ENCODE measurements at places on chromosomes 4 and X.

DNA sequence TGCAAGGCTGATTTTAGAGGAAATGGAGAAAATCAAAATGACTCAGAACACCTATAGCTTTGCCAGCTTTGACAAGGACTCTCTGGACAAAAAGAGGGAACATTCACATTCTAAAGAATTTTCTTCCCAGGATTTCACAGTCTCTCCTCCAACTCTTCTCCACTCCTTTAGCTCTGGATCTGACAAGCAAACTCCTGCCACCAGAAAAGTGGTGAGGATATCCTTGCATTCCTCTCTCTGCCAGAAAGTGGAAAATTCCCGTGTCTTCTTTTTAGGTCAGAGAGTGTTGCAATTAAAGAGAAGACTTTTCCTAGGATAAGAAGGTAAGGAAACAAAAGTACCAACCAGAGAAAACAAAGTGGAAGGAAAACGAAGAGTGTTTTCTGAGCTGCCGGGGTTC, 16.1 kb upstream of the PDGFRA start:
- DNase-seq, result no peak

- DNase-seq, result no peak
Measured at GRCh38 chr4:148680884-148681283, 238.7 kb upstream of the NR3C2 start.

- DNase-seq, result no peak
Measured at GRCh38 chr4:42914937-42915336, 22.4 kb downstream of the GRXCR1 start.

GRCh38 chrX:47174376-47174775, 19.3 kb upstream of the UBA1 start:
- no peak for DNase-seq

DNA sequence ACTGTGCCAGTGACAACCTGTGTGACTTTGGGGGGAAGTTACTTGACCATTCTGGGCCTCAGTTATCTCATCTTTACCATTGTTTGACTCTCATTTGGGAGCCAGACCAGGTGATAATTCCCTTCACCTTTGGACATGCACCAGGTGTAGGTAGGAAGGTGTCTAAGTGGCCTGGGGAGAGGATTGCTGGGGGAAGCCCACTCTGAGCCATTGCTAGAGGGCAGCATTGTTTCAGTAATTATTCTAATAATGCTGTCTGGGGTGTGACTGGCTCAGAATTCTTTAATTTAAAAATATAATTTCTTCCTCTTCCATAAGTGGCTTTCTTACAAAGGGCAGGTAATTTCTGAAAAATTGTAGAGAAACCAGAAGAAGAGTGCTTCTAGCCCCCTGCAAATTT, 104.3 kb downstream of the RTL9 start:
- no peak for DNase-seq

- DNase-seq, result no peak
Measured at GRCh38 chr4:151324752-151325110, 674 bp downstream of the SH3D19 start.

DNA sequence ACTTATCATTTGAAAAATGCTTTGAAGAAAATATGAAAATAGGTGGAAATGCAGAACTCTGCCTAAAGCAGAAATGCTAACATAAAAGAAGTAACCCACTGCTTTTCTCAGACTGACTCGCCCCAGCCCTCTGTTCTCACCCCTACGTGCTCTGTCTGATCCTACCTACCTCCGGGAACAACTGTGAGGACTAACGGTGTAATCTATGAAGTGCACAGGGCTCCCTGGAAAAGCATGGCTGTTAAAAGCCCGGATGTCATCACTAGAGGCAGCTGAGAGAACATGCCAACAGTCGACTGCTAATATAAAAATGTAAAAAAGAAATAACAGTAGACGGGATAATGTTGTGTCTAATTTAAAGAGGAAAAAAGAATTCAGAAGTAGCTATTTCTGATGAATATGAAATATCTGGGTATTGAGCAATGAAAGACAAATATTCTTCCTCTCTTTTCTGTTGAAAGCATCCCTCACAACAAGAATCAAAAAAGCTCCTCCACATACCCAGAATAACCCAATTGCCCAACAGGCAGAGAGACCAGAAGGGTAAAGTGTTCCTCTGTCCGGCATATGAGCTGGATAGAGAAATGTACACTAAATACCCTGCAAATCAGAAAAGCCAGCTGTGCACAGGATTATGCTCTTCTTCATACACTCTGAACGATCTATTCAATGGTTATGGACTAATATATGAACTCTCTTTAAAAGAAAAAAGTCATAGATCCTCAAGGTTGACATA, 130.7 kb downstream of the TSPAN5 start:
- no peak for DNase-seq

- DNase-seq, result no peak
Measured at GRCh38 chr4:47929682-47930201, 15.4 kb upstream of the NFXL1 start.

- DNase-seq, result no peak
Measured at GRCh38 chrX:96407501-96407900, 277.1 kb upstream of the DIAPH2 start.

DNA sequence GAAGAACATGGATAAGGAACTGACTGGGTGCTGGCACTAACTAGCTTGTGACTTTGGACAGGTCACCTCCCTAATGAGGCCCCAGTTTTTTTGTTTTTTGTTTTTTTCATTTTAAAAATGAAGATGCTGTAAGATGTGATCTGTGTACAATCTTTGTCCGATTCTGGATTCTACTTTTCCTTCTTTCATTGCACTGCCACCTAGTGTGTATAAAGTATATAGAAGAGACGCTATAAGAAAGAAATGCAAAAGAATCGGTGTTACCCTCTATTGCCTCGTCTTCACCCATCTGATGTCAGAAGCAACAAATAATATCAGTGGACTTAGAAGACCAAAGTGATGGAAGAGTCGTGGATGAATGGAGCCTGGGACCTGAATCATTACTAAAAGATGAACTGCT, 58.6 kb upstream of the P2RY10 start:
- DNase-seq, result no peak

GRCh38 chr4:82524570-82525152, 37.1 kb downstream of the TMEM150C start:
- no peak for DNase-seq

DNA sequence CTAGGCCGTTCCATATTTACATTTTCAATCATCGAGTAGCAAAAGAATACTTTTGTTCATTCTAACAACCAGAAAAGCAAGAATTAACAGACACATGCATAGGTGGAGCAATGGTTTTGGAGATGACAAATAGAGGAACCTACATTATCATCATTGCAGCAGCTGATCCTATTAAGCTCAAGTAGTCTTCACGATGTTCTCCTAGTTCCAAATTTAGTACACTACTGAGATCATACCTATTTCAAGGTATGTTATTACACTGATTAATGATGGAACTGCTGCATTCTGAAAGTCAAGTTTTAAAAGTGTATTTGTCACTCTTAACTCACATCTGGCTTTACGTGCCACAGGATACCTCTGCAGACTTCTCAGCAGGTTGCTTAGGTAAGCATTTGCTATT, 87.4 kb downstream of the ADGRA3 start:
- no peak for DNase-seq

DNA sequence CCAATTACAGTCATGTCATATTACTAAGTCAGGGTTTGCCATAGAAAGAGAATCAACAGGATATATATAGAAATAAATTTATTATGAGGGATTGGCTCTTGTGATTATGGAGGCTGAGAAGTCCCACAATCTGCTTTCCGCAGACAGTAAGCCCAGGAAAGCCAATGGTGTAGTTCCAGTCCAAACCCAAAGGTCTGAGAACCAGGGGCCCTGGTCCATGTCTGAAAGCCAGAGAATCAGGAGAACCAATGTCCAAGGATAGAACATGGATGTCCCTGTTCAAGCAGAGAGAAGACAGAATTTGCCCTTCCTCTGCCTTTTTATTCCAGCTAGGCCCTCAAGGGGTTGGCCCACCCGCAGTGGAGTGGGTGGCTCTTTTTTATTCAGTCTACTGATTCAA, 25.6 kb downstream of the FABP2 start:
- no peak for DNase-seq

DNA sequence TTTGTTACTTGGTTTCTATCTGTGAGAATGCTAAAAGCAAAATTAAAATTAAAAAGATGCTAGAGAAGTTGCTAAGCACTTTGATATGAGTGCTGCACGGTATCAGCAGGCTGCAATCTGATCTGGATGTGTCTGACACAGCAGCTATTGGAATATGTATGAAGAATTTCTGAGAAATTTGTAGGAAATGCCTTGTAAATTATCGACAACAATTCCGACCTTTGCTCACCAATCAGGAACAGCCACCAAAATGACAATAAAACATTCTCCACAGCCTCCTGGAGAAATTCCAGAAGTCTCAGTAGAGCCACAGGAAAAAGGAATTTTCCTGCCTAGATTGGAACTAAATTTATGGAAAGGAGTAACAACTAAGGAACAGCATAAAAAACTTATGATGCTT, 82.5 kb downstream of the TIGD2 start:
- no peak for DNase-seq

DNA sequence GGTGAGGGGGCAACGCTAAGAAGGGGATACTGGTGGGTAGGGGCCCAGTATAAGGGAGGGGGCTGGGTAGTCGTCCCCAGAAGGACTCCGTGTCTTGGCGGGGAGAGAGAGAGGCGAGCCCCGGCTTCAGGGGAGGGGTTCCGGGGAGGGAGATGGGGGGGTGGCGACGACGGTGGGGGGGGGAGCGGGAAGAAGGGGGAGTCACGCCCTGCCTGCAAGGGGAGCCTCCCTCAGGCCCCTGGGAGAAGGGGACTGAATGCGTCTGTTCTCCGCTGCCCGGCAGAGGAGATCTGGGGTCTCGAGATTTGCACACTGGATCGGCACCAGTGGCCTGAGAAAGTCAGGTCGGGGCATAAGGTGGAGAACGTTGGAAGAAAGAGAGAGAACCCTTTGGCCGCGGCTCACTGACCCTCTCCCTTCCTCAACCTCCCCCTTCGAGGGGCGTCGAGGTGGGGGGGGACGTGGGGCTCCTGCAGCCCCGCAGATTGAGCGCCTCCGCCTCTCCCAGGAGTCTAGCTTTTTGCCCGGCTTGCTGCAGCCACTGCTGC, 609 bp upstream of the BCORL1 start:
- DNase-seq, result no peak

DNA sequence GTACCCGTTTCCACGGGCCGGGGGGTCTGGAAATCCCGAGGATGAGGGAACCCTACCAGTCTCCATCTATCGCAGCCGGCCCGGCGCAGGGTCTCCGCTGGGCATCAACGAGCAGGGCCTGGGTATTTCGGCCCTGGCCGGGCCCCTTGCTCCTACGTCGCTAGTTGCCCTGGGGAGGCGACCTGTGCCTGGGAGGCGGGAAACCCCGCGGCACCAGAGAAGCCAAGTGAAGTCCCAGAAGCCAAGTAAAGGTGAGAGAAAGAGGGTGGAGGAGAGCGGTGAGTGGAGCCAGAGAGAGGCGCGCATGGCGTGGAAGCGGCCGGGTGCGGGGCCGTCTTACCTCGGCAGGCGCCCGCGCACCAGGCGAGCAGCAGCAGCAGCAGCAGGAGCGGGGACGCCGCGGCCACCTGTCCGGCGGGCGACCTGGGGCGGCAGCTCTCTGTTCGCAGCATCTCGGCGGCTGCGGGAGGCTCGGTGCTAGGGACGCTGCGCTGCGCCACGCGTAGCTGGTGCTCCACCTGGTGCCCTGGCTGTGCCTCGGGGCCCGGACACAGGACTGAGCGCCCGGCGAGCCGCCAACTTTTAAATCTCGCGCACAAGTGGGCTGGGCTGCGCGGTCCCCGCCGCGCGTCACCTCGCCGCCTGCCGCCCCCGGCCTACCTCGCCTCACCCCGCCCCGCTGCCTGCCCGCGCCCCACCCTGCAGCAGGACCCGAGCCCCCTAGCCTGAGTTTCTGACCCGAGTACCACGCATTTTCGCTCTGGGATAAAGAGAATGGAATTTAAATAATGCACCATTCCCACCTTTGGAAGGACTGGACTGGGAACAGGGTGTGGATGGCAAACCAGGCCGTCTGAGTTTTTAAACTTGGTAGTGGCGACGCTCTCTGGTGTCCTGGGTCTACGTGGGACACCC, at the start of gene NMU:
Gene NMU, minus strand, starts transcription at position 558 of the 915 bp plus-strand sequence. Its CDS starts 106 bp downstream, at position 452.
- no peak for DNase-seq

DNA sequence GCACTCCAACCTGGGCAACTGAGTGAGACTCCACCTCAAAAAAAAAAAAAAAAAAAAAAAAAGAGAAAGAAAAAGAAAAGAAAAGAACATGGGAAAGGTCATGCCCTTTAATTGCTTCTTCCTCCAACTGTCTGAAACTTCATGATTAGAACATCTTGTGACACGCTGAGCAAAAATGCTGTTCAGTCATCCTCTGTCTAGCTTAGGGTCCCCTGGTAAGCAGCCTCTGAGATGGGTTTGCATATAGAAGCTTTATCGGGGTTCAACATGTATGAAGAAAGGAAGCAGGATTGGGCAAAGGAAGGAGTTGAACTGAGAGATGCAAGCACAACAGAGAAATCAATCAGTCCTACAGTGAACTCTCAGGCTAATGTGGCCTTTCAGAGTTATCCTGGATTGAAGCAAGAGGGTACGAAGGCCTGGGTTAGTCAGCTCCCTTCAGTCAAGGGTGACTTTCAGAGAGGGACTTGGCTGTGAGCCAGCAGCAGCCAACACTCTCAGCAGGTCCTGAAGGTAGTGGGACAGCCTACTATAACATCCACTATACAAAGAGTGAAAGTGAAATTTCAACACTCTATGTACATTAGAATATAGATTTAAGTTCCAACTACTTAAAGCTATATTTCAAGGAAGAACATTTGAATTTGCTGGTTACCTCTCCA, 11.4 kb downstream of the MAOB start:
- DNase-seq, result no peak

GRCh38 chr4:122666527-122667245, 45.8 kb upstream of the IL21 start:
- no peak for DNase-seq

DNA sequence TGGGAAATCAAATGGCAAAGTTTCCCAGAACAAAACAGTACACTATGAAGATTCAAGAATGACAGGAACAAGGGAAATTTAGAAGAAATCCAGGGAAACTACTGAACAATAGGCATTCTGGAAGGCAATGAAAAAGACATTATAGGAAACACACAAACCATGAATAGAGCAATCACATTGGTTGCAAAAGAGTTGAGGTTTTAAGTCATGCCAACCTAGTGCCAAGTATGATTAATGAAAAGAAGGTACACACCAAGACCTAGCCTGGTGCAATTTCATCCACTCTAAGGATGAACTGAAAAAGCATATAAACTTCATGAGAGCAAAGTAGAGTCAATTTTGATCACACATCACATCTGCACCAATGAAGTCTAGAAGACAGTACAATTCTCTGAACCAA, 326.9 kb downstream of the PDHA2 start:
- no peak for DNase-seq

GRCh38 chrX:13153796-13154195, 109.4 kb upstream of the FAM9C start:
- no peak for DNase-seq

- DNase-seq, result no peak
Measured at GRCh38 chr4:149248191-149248764, 567.4 kb downstream of the IQCM start.

GRCh38 chr4:126705266-126705665, 927.5 kb upstream of the INTU start:
- DNase-seq, result no peak

- no peak for DNase-seq
Measured at GRCh38 chrX:72367516-72367915, 61.8 kb upstream of the CITED1 start.

- DNase-seq, result no peak
Measured at GRCh38 chr4:100168521-100168920, 21.7 kb downstream of the DDIT4L start.

Data from NCI-H524 treated with DMSO at 0.1 percent for 48 hours (cell line).